ENCODE measurements at places on chromosomes 6 and 20. TPM values are rescaled to one million over a fixed set of nuclear protein-coding genes. Genes with fewer than 3 reads are reported as not detected.

GRCh38 chr6:37483917-37484785, 15.5 kb downstream of the CCDC167 start:
- DNase-seq, result peak; percentile 20

Gene GGTLC1
- not detected for polyA plus RNA-seq

Gene SYNJ2
- polyA plus RNA-seq, result 17.0 TPM

DNA sequence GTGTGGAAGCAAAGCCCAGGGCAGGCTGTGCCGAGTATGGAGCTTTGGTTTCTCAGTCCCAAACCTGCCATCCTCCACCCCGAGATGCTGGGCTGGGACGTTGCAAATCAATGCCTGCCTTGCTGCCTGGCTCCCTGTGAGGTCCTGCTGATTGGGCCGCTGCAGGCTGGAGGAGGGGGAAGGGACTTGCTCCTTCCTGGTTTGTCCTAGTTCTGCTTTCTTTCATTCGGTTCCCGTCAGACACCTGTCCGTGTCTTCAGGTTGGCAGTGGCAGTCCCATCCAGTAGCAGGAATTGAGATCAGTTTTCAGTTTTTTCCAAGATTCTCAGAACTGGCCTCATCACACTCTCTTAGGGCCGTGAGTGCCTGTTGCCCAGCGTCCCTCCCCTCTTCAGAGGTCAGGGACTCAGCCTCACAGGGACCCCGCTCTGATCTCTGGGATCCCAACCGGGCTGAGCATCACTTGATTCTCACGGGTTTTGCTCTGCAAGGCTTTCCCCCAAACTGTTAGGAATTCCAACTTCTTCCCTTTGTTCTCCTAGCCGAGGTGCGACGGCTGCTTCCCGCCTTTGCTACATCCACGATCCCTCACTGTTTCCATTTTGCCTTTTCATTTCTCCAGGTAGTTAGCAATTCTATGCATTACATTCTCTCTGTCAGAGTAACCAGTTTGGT, 24.2 kb upstream of the TAGAP start:
- DNase-seq, result no peak

DNA sequence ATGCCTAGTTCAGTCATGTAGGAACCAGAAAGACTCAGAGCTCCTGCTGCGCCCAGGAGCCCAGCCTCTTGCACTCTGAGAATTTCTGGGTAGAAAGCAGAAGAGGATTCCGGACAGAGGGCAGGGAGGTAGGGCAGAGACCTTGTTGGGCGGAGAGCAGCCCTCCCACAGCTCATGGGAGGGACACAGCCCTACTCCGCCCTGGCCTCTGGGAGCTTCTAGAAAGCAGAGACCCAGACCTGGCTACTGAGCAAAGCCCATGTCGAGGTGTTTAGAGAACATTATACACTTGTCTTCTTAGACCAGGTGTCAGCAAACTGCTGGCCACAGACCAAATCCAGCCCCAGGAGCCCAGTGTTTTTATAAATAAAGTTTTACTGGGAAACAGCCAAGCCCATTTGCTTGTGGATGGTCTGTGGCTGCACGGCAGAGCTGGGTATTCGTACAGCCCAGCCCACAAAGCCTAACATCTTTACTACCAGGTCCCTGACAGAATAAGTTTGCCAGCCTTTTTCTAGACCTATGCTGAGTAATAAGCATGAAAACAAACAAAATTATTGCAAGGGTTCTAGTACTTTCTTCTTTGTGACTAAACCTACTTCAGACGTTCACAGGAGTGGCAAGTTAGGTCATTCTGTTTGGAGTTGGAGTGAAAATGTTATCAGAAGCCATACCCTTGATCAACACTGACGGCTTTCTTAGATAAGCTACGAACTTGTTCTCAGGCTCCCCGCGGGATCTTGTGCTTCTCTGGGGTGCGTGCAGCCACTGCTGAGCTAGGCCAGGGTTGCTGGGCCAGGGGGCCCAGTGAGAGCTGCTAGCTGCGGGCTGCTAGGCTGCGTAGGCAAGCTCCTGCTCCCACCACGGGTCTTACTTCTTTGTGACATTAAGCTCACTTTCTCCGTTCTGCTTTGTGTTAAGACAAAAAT, 235.1 kb upstream of the FOXQ1 start:
- no peak for DNase-seq

Gene FKBP1C
- 1.5 TPM for polyA plus RNA-seq

Gene SIRPA
- 41.1 TPM for polyA plus RNA-seq

DNA sequence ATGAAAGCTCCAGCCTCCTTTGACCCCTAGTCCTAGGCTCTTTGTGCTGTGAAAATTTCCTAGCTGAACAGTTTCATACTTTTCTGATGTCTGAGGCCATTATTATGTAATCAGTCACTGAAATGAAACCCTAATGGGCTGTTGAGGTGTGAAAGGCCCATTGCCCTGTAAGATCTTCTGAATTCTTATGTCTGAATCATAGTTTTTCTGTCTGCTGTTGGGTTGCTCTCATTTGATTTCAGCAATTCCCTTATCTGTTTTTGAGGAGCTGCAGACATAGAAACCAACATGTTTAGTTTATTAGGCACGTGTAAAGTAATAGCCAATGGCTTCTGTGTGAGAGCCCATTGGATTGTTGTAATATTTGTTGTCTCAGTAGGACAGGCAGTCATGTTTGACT, 118.1 kb downstream of the EYA4 start:
- DNase-seq, result no peak

- DNase-seq, result no peak
These were observed 38.3 kb upstream of the SYNJ2 start for GRCh38 chr6:157943249-157943963.

- DNase-seq, result no peak
These were observed 96.2 kb upstream of the CNR1 start for GRCh38 chr6:88262332-88262731.

Gene SGK2
- polyA plus RNA-seq, result not detected

- no peak for DNase-seq
These were observed 262.1 kb downstream of the HACE1 start for GRCh38 chr6:104597541-104598050.

DNA sequence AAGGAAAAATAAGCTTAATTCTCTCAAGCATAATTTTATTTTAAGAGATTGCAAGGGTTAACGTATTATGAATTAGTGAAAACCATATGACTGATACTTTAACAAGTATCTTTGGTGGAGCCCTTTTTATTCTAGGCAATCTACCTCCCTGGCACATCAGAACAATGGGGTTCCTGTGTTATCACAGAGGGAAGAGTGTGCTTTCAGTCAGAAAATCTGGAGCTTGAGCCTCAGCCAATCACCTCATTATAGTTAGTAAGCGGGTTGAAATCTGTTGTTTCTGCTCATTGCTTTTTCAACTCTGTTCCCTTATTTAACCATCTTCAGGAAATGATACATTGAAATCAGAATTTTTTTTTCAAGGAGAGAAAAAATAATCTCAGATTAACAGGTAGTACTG, 391 bp downstream of the ADGRF1 start:
- DNase-seq, result peak; percentile 46

- peak; percentile 59 for DNase-seq
These were observed 52.9 kb upstream of the TRAF3IP2 start for GRCh38 chr6:111658462-111659154.

Gene ADGB
- not detected for polyA plus RNA-seq

Gene RPS6KA2
- polyA plus RNA-seq, result 28.0 TPM

DNA sequence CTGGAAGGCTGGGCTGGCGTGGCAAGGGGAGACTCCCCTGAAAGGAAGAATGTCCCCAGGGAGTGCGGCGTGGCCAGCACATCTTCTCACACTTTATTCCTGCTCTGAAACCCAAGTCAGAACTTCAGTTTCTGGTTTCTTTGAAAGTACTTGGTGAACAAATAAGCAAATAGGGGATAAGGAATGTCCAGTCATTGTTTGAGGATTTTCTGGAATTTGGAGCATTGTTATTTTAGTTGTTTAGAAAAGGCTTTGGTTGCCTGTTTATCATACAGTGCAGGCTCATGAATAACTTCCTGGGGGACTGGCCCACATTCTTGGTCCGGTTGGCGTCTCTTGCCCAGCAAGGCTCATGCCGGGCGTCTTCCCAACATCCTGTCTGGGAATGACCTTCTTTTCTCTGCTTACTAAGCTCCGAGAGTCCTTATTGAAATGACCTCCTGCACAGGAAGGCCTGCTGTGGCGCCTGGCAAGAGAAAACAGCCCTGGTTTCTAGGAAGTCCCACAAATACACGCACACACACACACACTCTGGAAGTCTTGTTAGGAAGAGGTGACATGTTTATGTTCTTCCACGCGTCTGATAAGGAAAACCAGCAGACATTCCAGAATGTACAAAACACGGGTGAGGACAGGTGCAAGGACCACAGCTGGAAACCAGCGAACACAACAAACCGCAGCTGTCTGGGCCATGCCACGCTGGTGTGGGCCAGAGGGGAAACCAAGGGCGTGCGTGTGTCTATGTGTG, 71.9 kb downstream of the TMEM170B start:
- DNase-seq, result no peak

- DNase-seq, result no peak
These were observed 394 bp downstream of the YIPF3 start for GRCh38 chr6:43516367-43516696.

GRCh38 chr6:168865-169455, 123.3 kb upstream of the DUSP22 start:
- peak; percentile 44 for DNase-seq

DNA sequence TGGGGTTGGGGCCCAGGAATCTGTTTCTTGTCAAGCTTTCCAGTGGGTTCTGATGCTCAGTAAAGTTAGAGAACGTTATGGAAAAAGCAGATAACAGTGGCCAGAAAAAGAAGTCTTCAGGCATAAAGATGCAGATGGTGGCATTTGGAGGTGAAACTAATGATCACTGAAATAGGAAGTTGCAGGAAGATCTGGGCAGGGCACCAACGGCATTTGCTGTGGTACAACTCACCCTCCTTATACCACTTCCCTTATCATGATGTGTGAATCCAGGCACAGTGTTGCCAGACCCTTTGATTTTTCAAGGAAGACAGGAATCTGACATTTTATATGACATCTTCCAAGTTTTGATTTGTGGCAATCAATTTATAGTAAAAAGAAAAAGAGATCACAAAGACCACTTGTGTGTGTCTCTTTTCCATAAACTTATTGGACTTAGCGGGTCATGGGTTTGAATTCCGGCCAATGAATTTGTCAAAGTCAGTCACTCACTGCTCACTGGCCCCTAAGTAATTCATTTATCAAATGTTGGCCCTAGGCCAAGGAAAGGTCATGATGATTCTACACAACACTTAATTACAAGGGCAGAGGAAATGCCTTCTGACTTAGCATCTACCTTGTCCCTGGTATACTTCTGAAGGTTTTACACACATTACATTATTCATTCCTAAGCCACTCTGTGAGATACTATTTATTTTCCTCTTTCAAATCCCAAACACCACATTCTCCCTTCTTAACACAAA, 37.6 kb downstream of the LAMP5 start:
- DNase-seq, result no peak

DNA sequence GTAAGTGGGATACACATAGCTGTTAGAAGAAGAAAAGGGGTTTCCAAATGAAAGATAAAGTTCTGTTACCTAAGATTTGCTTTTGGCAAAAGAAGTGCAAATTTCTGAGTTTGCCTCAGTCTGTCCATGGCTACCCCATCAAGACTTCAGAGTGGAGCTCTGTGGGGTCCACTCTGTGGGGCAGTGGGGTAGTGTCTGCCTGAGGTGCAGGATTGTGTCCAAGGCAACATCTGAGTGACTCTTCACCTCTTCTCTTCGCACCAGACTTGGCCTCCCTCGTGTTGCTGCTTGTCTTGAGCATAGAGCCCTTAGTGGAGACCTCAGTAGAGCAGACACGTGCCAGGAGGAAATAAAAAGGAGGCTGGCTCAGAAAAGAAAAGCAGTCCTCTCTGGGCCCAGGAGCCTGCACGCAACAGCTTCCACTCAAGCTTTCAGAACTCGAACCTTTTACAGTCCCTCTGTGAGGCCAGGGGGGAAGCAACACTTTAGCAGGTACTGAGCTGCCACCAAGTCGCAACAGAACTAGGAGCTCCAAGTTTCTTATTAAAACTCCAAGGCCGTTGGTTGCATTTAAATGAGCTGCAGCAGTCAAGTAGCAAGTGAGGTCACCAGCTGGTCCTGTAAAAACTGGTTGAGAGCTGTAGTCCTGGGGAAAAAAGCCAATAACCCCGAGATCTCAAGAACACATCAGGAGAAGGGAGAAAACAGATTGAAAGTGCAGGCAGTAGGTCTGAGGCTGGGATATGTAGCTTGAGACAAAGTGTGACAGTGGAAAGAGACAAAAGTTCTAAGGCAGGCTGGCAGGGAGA, 413.5 kb downstream of the CDC5L start:
- no peak for DNase-seq

Gene SAMD5
- polyA plus RNA-seq, result 0.87 TPM

Gene SPATS1
- polyA plus RNA-seq, result not detected

- DNase-seq, result no peak
These were observed 86.7 kb downstream of the TNFAIP3 start for GRCh38 chr6:137953761-137954160.

- DNase-seq, result peak; percentile 13
These were observed at the start of gene ARHGAP40 for GRCh38 chr20:38601216-38602184. Gene ARHGAP40 (plus strand): TSS chr20:38601809.

DNA sequence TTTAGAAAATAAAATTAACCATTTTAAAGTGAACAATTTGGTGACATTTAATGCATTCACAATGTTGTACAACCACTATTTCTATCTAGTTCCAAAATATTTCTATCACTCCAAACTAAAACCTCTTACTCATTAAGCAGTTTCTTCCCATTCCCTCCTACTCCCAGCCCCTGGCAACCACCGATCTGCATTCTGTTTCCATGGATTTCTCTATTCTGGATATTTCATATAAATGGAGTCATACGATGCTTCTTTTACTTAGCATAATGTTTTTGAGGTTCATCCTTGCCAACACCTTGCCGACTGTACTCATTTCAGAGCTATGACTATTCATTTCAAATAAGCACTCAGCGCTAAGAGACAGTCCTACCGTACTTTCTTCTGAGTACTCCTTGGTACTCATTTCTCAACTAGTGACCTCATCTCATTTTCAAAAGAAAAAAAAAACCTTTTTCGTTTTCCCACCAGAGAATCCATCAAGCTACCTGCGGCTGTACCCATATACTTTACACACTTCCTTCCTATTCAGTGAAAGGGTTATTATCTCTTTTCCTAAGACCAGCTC, 259.2 kb downstream of the UTRN start:
- no peak for DNase-seq

Gene ZC2HC1B
- polyA plus RNA-seq, result not detected

GRCh38 chr20:24651171-24651975, 181.9 kb downstream of the SYNDIG1 start:
- DNase-seq, result peak; percentile 59

Gene GNAS-AS1
- polyA plus RNA-seq, result 0.27 TPM

Gene BFSP1
- 2.2 TPM for polyA plus RNA-seq

Gene PARD6B
- 1.5 TPM for polyA plus RNA-seq
